Hindlimb muscle (tissue), 1 donor: ENCODE measurements at places on chromosomes 13 and 19. TPM values are rescaled to one million over a fixed set of nuclear protein-coding genes. Genes with fewer than 3 reads are reported as not detected.
A peak's percentile ranks its signal among the peaks of the same experiment; 100 is the strongest.

GRCh38 chr19:56837492-56838023 lies 3.0 kb downstream of the PEG3 start:
- peak; percentile 71 for DNase-seq

The ADGRE2 gene
- polyA plus RNA-seq = 1.4 TPM

DNA sequence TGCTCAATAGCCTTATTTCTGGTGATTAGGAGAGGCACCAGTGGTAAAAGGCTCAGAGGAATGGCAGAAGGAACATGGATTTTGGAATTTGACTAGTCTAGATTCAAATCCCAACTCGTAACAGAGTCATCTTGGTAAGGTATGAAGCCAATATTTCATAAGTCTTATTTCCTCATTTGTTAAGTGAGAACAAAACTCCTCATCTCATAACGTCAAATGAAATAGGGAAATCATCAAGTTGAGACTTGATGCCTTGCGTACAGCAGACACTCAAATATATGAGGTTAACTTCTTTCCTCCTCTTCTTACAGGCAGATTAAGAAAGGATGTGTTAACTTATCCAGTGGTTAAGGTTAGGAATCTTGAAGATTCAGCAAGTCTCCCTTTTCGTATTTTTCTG lies 189.2 kb downstream of the DLEU7 start:
- no peak for DNase-seq

DNA sequence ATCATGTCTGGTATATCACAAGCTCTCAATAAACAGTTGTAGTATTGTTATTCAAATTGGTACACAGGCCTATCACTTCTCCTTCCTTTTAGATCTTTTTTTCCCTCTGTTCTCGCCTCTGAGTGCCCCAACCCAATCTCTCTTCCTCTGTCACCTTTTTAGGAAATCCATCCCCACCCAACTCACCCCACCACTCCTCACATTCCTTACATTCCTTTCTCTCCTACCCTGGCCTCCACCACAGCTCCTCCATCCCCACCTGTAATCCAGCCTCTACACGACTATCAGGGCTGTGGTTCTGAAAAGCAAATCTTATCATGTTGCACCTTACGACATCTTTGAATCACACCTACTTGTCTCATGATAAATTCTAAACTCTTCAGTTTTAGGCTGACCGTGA lies 545.4 kb upstream of the GPC6 start:
- DNase-seq = no peak

The KPTN gene
- polyA plus RNA-seq = 8.3 TPM

The KLK1 gene
- 0.27 TPM for polyA plus RNA-seq

The SIGLEC14 gene
- 1.9 TPM for polyA plus RNA-seq

- DNase-seq = no peak
Observed at GRCh38 chr13:78129823-78130222, 211.2 kb upstream of the EDNRB start.

DNA sequence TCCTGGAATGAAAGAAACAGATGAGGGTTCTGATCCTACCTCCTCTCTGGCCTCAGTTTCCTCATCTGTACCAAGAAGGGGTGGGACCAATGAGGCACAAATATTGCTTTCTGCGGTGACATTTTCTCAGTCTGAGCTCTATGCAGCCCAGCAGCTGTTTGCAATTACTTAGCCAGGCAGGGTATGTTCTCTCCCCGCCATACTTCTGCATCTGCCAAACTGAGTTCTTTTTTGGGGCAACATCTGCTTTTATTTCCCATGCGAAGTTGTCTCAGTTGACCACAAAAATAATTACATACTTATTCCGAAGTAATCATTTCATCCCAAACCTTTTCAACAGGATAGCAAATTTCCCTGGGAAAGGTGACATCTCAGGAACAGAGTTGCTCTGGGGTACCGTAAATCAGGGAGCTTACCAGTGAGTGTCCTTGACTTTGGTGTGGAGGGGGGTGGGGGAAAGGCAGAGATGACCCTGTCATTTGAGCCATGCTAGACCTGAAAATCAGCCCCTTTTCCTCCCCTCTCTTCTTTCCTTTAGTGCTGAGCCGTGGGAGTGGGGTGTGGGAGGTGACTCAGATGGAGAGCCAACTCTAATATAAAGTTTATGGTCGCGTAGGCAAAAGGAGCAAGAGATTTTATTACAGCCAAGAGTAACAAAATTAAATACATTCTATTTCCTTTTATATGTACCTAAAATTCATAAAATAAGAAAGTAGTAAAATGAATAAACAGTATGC lies 165.7 kb upstream of the KL start:
- DNase-seq = no peak

GRCh38 chr19:16420781-16421386 lies 50.9 kb downstream of the EPS15L1 start:
- no peak for DNase-seq

GRCh38 chr13:107937848-107938247 lies 277.5 kb downstream of the LIG4 start:
- no peak for DNase-seq

DNA sequence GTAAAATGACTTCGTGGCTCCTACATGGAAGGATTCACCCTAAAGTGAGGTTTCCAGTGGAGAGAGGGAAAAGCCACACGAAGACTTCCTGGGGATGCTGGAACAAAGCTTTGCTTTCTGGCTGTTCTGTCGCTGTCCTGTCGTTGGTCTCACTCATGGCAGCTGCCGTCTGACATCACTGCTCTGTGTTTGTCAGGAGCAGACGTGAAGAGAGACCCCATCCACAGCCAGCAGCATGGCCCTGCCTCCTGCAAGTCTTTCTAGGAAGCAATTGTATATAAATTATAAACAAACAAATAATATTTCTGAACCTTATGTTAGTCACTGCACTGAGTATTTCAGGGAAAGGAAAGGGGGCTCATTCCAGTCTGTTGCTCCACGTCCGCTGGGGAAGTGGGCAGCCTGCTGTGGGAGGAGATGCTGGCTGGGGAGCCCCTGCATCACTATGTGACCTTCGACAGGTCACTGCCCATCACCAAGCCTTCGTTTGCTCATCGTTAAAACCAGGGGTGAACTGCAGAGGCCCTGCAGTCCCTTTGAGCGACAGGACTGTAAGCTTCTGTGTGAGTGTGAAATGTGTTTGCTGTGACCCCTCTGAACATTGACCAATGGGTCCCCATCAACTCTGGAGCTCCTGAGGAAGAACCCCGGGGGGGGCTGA lies 151.0 kb downstream of the DCT start:
- no peak for DNase-seq

GRCh38 chr13:110030394-110030928 lies 244.1 kb upstream of the IRS2 start:
- DNase-seq = no peak

The ZNF600 gene
- 3.1 TPM for polyA plus RNA-seq

- DNase-seq = peak; percentile 42
Observed at GRCh38 chr13:36282821-36283432, 14.7 kb downstream of the CCDC169 start.

- DNase-seq = no peak
Observed at GRCh38 chr19:31613683-31614219, 264.5 kb upstream of the TSHZ3 start.

DNA sequence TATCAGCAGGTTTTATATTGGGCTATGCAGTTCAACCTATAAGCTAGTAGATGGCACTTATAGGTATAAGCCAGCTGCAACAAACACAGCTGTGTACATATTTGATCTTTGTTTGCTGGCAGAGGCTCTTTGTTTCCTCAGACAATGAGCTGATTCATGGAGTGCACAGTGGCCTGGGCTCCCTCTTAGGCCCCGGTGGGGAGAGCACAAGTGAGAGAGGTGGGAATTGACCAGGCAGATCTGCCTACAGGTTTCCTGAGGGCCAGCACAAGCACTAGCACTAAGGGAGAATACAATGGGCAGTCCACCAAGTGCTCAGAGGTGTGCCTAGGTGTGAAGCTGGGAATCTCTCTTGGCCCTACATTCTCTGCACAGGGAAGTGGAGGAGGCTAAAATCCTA lies 1390.7 kb downstream of the SLITRK5 start:
- no peak for DNase-seq

The IGFL1 gene
- polyA plus RNA-seq = not detected

GRCh38 chr19:8257052-8257443 lies 47.9 kb downstream of the CERS4 start:
- no peak for DNase-seq

DNA sequence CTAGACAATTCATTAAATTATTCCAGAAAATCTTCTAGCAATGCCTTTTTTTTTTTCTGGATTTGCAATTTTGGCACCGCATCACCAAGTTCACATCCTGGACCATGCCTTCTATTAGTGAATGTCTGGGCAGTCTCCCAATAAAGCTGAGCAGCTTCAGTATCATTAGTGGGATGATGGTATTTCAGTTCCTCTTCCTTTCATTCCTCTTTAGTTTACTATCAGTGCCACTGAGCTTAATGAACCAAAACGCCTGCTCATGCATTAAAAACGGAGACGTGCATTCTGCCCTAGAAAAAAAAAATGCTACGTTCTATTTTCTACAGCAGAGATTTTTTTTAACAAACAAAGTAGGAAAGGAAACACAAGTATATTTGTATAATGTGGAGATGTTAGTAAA lies 343.0 kb downstream of the PCDH9 start:
- peak; percentile 32 for DNase-seq

DNA sequence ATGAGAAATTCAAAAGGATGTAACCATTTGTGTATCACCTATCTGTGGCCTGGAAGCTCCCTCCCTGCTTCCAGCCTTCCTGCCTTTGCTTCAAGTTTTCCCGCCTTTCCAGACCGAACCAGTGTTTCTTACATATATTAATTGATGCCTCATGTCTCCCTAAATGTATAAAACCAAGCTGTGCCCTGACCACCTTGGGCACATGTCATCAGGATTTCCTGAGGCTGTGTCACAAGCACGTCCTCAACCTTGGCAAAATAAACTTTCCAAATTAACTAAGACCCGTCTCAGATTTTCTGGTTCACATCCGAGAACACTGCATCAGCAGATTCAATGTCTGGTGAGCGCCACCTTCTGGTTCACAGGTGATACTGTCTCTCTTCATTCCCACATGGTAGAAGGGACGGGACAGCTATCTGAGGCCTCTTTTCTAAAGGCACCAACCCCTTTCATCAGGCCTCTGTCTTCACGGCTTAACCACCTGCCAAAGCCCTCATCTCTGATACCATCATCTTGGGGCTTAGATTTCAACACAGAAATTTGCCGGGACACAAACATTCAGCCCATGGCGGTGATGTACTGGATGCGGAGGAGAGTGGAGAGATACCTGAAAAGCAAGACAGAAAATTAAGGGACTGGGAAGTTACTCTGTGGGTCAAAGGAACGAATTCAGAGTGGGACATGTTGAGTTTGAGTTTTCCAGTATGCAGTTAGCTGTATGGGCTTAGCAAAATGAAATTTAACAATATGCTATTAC lies 58.7 kb upstream of the PABPC3 start:
- DNase-seq = peak; percentile 54

DNA sequence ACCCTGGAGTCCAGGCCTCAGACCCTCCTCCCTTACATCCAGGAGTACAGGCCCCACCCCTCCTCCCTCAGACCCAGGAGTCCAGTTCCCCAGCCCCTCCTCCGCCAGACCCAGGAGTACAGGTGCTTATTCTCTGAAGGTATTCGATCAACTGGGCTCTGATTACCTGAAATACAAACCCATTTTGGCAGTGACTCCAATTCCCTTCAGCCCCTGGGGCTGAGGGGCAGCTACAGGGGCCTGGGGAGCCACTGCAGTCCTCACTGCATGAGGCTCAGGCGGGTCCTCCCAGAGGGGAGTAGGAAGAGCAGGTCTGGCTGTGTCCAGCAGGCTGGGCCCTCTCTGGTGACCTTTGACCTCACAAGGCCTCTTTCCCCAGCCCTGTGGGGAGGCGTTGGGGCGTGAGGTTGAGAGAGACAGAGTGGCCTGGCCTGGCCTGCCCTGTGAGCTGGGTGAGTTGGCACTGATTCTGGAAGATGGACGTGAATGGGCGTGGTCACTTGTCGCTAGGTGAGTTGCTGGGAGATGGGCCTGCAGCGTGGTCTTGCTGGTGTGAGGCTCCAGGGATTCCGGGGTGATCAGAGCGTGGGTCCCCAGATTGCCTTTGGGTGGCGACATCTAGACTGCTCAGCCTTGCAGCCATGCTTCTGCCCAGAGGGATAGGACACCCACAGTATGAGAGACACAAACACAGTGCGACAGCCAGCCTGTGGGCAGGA lies 3.1 kb downstream of the BCAT2 start:
- DNase-seq = no peak

- peak; percentile 97 for DNase-seq
Observed at GRCh38 chr19:46413262-46414031, at the start of gene CCDC8. Gene CCDC8 (minus strand): TSS chr19:46413564. CDS start chr19:46412810, 754 bp downstream.

The CYP2A7 gene
- not detected for polyA plus RNA-seq

The MBD3L2 gene
- polyA plus RNA-seq = not detected

DNA sequence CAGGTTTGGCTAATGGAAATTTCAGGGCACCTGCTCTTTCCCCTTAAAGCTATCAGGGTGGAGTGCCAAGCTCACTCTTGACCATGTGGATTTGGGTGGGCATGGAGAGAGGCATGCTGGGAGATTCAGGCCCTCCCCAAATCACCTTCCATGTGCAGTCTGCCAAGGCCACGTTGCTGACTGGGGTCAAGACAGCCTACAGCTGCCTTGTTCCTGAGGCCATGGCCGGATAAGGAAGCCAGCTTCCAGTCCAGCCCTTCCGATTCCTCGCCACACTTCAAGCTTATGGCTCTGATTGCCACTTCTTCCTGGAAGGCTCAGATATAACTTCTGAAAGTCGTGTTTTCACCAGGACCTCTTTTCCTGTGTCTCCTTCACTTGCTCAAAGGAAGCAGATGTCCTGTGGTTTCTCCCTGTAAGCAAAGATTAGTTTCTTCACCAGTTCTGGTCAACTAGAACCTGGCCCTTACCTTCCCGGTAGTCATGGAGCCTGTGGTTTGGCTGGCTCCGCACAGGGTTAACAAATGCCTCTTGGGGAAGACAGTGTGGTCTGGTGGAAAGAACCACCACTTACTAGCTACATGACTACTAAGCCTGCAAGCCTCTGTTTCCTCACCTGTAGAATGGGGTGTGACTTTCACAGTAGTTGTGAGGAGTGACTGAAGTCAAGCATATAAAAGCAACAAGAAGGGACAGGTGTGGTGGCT lies 16.1 kb upstream of the TPT1 start:
- no peak for DNase-seq

The SHISA7 gene
- 0.18 TPM for polyA plus RNA-seq

DNA sequence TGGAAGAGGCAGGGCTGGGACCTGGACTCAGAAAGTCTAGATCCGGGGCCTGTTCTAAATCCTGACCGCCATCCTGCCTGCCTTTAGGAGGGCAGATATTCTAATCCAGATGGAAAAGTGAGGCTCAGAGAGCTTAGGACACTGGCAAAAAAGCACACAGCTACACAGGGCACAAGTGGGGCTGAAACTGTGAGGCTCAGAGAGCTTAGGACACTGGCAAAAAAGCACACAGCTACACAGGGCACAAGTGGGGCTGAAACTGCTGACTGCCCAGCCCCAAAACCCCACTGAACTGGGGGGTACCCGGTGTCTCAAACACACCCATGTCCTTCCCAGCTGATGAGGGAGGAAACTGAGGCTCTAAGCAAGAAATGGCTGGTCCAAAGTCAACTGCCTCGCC lies 2.0 kb downstream of the AKT1S1 start:
- no peak for DNase-seq
